ENCODE measurements at places on chromosomes 3 and 15.

DNA sequence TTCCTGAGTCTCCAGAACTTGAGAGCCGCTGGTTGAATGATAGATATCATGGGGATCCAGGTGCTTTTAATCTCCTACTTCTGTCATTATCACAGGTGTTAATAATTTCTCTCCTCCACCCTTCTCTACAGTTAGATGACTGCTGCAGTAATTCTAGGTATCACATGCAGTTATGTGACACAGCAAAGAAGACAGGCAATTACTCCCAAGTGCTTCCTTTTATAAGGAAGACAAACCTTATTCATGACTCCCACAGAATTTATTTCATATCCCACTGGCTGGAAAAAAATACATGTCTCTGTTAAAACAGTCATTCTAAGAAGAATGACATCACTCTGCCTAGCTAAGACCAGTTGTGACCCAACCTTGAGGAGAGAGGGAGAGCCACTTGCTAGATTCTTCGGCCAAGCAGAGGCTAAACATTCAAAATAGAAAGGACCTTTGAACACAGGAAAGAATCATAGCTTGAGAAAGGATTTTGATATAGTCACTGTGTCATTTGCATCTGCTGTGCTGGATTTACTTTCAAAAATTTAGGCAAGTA, 500.6 kb downstream of the SI start:
- no peak for DNase-seq

DNA sequence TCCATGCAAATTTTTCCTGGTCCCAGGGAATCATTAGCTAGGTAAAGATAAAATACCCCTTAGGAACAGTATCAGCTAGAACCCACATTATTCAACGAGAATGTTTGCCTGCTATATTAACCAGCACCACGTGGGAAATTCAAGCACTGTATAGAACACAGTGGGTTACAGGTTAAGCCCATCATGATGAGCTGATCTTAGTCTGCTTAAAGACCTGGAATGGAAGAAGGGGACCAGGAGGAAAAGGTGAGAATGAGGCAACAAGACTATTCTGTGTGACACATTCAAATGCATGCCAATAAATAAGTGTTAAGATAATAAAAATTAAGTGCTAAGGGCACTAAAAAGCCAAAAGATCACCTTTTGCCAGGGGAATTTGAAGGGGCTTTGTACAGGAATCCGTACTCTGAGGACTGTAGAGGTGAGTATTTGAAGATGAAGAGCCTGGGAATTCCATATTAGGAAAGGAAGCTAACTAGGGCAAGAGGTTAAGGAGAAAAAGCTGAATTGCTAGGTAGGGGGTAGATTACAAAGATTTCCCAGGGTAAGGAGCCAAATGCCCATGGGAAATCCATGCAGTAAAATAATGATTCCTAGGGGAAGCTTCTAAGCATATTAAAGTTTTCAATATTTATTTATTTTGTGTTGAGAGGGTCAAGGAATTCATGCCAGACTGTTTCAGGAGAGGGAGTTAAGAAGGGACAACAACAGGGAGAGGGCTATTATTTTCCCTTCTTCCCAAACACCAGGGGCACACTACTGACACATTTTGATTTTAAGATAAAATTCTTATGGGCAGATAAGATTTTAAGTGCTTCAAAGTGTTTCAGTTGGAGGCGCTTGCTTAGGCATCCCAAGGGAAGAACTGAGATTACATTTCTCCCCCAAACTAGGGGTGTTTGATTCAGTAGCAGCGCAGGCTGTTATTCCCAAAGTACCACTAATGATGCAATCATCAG, 2.3 kb upstream of the MED12L start:
- DNase-seq = no peak

DNA sequence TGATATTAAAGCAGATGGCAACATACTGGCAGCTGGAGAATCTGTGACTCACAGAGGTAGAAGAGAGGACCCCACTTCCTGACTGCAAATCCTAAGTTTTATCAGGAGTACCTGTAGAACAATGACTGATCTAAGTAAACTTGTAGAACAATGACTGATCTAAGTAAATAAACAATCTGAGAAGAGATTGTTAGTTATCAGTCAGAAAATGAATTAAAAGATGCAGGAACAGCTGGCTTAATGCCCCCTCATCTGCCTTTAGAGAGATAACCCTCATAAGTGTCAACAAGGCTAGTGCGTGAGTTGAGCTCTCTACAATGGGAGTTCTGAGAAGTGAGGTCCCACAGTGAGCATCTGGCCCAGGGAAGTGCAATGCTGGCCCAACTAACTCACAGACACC, 14.6 kb downstream of the ACAD11 start:
- no peak for DNase-seq

DNA sequence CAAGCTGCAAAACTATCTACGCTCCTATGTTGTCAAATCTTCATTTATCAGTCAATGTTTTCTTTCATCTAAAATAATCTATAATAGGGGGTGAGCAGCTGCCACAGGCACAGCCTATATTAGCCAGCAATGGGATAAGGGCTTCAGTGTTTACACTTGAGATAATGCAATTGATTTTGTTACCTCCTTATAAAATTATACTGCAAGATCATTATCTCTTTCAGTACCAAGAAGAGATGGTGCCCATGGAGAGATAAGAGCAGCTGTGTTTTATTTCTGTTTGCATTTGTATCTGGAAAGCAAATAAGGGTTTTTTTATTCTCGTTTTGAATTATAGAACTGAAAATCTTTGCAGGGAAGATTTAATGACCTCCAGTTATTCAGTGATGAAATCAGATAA, 68.9 kb downstream of the PLD1 start:
- no peak for DNase-seq

DNA sequence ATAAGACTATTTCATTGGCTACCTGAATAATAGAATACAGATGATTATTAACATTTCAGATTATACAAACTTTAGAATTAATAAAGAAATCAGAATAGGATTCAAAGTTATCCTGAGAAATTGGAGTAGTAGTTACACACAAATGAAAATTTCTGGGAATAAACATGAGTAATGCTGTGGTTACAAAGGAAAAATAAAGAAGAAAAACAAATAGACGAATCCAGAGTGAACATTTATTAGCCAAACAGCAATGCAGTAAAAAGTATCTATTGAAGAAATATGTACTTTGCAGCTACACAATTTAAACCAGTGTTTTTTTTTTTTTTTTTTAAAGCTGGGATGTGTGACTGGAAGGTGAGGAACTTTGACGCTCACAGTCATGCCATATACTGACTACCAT, 1159.2 kb downstream of the TUSC7 start:
- DNase-seq = no peak

GRCh38 chr15:25670025-25670554, 193.0 kb downstream of the ATP10A start:
- peak; percentile 15 for DNase-seq

DNA sequence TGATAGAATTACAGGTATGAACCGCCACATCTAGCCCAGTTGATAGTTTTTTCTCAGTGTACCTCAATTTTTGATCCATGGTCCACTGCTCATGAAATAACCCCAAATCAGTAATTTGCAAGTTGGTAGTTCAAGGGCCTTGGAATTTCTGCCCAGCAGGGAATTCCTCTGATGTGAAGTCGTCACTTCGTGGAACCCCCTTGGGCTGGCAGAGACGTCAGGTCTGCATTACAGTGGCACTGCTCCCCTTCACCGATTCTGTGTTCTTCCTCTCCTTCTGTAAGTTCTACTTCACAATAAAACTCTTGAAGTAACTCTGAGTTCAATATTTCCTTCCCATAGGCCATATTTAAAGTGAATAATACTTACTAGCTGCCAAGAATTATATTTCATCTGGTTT, 881.0 kb downstream of the OTOL1 start:
- DNase-seq = no peak

DNA sequence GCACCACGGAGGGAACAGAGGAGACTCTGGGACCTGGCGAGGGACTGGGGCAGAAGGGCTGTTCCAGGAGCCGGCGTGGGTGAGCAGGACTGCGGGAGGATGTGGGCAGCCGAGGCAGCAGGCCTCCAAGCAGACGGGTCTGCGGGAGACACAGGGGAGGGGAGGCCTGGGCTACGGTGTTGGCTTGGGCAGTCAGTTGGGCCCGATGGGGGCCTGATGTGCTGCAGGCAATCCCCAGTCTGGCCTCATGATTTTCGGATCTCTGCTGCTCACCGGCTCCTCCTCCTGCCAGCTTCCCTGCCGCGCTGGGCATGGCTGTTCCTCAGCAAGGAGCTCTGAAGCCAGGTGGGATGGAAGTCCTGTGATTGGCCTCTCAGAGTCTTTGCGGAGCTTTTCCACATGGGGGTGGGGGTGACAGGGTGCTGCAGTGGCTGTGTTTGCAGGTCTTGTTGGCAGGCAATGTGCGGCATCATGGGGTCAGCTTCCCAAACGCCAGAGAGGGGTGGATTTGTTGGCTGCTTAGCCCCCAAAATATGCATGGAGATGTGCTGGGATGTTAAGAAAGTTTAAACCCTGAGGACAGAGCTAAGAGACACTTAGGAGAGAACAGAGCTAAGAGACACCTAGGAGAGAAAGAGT, 19.3 kb downstream of the MINAR1 start:
- no peak for DNase-seq

DNA sequence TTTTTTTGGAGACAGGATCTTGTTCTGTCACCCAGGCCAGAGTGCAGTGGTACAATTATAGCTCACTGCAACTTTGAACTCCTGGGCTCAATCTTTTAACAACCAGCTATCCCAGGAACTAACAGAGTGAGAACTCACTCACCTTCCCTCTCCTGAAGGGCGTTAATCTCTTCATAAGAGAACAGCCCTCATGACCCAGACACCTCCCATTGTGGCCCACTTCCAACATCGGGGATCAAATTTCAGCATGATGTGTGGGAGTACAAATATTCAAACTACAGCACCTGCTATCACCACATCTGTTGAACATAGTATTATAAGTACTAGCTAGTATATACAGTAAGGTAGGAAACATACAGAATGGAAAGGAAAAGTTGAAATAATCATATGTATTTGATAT, 132.5 kb downstream of the DOCK3 start:
- DNase-seq = no peak

DNA sequence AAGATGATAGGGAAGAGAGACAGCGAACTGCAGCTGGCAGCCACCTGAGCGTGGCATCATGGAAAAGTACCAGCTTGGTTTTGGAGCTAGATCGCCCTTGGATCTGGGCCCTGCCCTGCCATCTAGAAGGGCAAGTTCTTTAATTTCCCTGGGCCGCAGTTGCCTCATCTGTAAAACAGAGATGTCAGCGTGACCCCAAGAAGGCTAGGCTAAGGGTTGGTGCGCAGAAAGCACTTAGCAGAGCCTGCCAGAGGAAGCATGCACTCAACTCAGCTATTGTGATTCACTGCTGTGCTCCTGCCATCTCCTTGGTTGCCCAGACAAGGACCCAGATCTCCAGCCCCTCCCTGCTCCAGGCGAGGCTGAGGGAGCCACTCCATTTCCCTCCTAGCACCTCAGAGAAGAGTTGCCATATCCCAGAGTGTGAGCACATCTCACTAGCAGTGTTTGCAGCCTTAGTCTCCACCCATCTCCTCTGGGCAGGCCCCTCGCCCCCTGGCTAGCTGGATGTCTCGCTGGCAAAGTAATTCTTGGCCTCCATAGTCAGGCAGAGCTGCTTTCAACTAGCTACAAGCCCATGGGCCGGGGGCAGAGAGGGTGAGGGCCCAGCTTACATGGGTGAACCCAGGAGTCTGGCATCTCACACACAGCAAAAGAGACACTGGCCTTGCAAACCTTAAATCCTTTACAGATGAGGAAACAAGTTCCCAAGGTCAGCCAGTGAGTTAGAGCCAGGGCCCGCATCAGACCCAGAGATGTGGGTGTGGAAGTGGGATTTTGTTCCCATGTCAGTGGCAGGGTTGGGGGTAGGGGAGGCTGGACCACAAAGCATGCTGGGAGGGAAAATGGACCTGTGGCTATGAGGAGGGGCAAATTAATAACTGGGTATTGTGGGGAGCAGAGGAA, 280.7 kb upstream of the TLE3 start:
- no peak for DNase-seq

DNA sequence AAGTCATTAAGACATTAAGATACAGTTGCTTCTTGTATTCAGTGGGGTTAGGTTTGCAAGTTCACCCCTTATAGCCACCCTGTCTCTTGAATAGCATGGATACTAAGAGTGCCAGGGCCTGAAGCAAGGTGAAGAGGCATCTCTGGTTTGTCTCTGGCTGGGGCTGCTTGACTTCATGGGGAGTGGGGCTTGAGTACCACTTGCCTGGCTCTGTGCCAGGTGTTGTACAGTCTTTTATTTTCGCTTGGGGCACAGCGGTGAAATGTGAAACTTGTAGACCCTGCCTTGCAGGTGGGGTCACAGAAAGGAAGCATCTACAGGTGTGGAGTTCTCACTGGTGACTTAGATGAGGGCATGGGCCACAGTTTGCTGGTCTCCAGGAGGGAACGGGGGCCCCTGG, 152.1 kb downstream of the PDE8A start:
- DNase-seq = no peak

DNA sequence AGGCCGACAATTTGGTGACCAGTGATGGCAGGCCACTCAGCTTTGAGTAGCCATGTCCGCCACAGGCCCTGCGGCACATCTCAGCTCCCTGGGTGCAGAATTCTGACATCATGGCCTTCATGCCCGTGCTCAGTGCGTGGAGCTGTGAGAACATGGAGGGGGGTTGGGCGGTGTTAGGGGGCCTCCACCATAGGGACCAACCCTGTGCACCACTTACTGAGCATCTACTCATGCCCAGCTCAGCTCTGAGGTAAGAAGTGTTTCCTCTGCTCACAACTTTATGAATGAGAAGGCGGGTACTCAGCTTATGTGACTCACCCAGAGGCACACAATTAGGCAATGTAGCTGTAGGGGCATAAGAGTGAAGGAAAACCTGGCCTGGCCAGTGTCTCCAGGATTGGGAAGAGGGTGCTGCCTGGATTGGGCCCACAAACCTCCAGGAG, 10.5 kb downstream of the ACOX2 start:
- peak; percentile 53 for DNase-seq

GRCh38 chr3:112314649-112315048, 18.3 kb upstream of the CD200 start:
- no peak for DNase-seq

DNA sequence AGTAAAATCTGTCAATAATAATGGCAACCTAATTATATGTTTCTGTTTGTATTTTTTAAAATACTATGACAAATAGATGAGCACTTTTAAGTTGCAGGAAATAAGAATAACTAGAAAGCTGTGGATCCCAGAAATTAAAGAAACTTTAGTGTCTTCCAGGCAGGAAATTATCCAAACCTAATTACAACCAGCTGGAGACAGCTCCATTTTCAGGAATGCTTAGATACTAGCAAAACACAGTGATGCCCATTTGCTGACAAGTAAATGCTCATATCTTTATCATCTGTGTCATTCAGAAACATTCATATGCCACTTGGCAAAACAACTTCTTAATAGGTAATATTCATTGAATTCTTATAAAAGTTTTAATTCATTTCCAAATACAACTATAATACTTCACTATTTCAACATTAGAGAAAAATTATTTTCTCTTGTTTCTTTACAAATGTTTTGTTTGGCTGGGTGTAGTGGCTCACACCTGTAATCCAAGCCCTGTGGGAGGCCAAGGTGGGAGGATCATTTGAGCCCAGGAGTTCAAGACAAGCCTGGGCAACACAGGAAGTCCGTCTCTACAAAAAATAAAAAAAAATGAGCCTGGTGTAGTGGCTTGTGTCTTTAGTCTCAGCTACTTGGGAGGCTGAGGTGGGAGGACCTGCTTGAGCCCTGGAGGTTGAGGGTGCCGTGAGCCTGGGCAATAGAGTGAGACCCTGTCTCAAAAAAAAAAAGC, 169.1 kb upstream of the TSPAN3 start:
- DNase-seq = no peak

GRCh38 chr3:27729748-27730611, 7.9 kb upstream of the EOMES start:
- no peak for DNase-seq

Measured in brain pericyte (primary cell).